ENCODE measurements at places on chromosomes 13 and 19.

DNA sequence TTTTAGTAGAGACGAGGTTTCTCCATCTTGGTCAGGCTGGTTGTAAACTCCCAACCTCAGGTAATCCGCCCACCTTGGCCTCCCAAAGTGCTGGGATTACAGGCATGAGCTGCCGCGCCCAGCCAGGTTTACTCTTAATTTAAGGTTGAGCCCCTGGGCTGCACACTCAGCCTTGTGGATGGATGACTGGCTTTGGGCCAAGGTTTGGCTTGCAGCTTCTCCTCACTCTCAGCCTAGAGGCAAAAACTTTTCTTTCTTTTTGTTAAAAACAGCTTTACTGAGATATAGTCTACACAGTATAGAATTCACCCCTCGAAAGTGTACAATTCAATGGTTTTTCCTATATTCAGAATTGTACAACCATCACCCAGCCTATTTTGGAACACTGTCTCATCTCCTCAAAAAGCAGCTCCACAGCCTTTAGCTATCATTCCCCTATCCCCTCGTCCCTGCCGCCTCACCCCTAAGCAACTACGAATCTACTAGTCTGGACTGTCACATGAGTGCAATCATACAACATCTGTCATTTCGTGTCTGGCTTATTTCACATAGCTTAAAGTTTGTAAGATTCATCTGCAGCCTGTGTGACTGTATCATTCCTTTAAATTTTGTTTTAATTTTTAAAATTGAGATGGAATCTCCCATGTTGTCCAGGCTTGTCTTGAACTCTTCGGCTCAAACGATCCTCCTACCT, 14.5 kb upstream of the TSPAN16 start:
- no peak for DNase-seq

- no peak for DNase-seq
These were observed 11.7 kb upstream of the SULT2A1 start for GRCh38 chr19:47897861-47898260.

DNA sequence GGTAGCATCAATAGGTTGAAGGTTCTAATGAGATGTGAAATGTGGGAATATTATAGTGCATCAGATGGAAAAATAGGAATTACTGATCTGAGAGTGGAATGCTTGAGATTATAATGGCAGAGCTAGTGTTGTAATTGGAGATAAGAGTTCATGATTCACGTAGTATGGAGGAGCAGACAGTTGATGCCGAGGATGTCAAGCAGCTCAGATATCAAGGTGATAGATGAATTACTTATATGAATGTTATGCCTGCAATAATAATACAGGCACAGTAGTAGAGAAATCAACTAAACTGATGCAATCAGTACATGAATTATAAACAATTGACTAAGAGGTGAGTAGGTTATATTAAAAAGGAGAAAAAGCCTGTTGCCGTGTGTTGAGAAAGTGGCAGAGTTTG, 793.2 kb upstream of the GPC6 start:
- no peak for DNase-seq

DNA sequence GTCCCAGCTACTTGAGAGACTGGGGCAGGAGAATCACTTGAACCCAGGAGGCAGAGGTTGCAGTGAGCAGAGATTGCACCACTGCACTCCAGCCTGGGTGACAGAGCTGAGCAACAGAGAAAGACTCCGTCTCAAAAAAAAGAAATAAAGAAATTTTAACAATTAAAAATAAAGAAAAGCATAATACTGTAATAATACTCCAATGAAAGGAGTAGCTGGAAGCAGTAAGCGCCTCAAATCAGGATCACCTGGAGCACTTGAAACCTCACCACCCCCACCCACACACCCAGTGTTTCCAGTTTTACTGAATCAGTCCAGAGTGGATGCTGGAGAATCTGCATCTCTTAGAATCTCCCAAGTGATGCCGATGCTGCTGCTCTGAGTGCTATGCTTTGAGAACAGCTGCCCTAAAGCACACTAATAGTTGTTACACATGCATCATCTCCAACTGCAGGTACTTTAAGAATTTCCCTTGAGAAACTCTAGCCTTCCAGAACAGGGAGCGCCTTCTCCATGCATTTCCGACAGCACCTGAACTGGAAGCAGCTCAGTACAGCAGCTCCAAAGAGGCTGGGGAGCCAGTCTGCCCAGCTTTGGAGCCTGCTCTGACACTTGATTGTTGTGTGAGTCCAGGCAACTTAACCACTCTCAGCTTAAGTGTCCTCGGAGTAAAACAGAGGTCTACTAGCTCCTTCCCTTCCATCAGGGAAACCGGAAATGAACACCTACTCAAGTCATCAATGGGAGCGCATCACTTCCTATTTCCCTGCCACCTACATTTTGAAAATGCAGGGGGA, 2.9 kb downstream of the ABCC4 start:
- no peak for DNase-seq
